ENCODE measurements at places on chromosomes 2 and 18.

GRCh38 chr2:88024509-88024908, 8.2 kb upstream of the RNU2-63P start:
- no peak for DNase-seq

- no peak for DNase-seq
Observed at GRCh38 chr2:46722142-46722541, 193.5 kb downstream of the MCFD2 start.

GRCh38 chr2:144713410-144713809, 193.5 kb upstream of the ZEB2 start:
- no peak for DNase-seq

DNA sequence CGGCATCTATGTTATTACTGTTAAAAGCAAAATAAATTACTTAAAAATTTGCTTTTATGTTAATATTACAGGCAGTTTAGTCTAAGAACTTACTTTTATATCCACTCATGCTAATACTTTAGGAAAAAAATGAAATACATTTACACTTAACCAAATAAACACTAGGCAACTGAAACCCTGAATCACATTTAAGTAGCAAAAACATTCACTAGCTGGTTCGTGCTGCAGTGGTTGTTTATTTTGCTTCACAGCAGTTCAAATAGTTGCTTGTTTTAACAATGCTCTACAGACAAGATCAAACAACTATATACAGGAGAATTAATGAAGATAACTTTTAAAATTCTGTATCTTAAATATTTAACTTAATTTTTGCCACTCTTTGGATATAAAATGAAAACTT, 60.8 kb downstream of the ABCG8 start:
- no peak for DNase-seq

DNA sequence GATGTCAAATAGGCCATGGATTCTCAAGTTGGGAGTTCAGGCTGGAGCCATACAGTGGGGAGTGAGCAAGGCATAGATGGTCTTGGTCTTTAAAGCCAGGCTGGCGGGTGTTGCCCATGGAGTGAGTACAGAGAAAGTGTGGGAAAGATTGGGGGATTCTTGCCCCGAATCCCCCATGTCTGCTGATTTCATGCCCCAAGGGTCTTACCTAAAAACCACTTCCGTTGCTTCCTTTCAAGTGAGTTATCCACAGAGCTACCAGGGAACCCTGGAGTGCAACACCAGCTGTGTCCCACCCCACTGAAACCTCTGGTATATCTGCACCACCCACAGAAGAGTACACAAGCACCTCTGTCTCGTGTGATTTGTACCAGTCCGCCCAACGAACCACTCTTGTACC, 31.4 kb downstream of the FHOD3 start:
- no peak for DNase-seq
